ENCODE measurements at places on chromosomes 12 and 14.

DNA sequence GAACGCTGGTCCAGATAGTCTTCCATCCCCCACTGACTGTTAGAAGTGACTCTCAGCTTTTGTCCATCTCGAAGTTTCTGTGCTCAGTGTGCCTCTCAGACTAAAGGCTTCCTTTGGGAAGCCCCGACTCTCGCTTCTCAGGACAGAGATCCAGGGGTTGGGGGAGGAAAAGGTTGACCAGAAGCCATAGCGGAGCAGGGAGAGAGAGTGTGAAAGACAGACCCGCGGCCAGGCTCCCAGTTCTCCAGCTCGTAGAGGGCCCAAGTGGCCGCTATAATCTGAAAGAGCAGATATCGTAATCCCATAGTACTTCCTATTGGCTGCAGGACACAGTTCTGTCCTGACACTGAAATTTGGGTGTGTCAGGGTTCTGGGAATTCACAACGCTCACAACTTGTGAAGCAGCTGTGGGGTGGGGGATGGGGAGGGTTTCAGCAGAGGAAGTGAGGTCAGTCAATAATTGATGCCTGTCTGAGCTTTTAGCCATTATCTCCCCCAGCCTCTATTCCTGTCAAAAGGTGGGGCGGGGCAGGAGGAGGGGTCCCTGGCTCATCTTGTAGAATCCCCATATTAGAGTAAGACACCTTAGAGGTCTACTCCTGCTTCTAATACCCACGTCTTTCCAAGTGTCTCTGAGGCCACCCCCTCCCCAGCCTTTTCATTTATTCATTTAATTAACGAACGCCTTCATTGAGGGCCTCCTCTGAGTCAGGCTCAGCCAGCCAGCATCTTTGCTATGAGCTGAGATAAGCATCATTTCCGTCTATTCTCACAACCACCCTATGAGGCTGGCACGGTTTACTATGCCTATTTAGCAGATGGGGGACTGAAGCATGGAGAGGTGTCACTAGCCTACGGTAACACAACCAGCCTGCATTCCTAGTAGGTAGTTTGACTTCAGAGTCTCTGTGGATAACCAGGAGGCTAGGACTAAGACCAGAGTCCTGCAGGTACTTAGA is 1.6 kb upstream of the ACVRL1 start:
- no peak for DNase-seq

- DNase-seq: no peak
Observed at GRCh38 chr14:39015360-39015961, 87.6 kb downstream of the SEC23A start.

DNA sequence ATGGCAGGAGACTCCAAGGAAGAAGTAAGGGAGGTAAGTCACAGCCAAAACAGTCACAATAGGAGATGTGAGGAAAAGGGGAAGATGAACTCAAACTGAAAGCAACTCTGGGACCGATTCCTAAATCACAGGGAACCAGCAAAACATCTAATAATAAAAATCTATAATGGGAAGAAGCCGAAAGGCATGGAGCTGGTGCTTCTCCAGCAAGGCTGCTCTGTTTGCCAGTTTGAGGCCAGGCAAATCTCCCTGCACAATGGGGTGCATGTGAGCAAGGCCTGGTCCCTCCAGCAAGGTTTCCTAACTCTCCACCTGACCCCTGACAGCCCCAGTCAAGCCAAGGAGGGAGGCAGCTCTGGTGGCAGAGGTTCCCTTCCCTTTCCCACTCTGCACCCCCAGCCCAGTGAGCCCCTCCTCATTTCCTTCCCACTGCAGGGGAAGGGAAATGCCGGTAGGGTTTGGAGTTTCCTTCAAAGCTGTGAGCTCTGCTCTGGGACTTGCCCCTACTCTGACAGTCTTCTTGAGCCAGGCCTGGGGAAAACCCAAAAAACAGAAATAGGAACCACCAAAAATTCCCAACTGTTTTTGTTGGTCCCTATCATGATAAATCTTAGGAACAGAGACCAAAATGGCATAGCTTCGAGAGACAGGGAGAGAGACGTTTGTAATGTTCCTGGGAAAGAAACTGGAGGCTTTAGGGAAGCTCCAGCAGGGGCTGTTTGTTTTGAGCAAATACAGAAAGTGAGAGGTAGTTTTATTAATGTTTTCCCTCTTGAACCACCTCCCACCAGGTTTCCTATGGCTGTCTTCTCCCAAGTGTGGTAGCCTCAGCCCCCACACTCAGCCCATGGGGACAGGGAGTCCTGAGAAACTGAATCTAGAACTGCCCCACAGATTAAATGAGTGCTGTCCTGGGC is 34.6 kb downstream of the FMNL3 start:
- no peak for DNase-seq

DNA sequence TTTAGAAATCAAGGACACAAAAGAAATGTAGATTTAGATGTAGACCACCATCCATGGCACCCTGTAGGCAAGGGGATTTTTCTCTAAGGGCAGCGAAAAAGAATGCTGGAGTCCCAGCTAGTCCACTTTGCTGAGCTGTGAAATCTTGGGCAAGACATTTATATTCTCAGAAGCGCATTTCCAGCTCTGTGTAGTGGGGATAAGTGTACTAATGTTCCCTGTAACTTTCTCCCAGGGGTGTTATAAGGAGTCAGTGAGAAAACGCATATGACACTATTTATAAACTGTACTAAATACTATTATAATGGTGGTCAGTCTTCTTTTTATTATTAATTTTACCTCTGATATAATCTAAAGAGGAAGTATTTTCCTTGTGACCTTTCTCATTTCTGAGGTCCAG is 133.4 kb upstream of the FRMD6 start:
- DNase-seq: no peak

GRCh38 chr14:74488786-74489397 is 4.2 kb downstream of the NPC2 start:
- DNase-seq: no peak

DNA sequence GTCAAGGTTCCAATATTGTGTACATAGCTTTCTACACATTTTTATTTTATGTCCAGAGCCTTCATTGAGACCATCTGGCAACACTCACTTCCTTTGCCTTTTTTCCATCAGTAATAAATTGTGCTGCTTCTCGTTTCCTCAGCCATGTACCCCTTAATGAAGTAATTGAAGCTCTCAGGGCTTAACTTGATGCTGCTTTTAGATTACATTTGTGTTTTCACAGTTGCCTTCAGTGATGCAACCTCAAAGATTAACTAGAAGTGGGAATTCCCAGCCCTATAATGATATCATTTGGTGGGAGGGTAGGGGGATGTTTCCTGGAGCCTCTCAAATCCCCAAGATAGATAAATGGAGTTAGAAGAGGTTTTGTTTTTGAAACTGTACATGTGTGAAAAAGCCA is 80.2 kb upstream of the KRR1 start:
- no peak for DNase-seq

DNA sequence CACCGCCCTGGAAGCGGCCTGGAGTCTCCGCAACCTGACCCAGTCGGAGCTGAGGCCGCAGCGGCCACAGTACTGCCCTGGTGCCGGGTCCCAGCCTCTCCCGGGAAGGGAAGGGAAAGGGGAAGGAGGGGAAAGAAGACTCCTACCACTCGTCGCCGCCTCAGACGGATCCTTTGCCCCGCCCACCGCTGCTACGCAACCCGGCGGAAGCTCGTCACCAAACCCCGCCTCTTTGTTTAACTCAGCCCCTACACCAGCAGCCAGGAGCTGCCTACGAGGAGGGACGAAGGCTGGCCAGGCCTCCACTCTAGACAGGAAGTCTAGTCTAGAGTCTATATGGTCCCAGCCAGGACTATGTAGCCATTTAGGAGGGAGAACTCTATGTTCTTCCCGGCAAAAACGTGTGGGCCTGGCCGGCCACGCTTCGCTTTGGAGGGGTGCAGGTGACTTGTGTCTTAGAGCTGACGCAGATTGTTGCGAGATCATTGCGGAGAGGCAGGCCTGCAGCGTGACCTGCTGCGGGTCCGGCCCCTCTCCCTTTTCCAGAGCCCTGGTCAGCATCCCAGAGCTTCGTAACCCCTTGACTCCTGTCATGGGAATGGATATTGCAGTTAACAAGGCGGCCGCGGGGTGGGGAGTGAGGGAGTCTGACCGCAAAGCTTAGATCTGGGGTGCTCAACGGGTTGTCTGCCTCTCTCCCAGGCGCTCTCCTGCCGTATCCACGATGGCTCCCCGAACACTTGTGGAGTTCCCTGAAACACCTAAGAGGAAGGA is at the start of gene RNF41:
Gene RNF41 (minus strand): TSS at position 166 of the 774 bp plus-strand sequence. CDS start 7,875 bp downstream, outside the sequence.
- peak; percentile 85 for DNase-seq

DNA sequence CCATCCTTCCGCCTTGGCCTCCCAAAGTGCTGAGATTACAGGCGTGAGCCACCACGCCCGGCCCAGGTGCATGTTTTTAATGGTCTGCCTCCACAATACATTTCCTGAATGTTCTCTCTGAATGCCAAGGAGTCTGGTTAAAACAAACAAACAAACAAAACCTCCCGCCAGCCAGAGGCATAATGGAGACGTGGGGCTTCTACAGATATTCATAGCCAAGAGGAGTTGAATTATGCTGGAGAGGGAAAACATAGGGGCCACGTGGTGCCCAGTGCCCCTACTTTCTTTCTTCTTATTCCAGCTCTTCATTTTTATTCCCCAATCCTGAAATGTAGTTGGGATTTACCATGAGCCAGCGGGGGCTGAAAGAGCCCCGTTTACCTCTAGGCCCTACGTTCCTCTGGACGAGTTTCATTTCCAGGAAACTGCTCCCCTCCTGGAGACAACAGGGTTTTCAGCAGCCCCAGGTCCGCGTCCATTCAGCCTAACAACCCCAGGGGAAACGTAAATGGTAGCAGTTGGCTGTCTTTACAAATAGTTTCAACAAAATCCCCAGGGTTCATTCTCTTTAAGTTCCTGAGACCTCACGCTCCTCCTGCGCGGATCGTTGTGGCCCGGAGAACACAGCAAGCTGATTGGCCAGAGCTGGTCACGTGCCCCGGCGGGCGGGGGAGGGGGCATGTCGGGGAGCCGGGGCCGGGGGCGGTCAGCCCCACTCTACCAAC is 108.5 kb upstream of the ESRRB start:
- no peak for DNase-seq

GRCh38 chr14:97458661-97459579 is 661.7 kb downstream of the VRK1 start:
- DNase-seq: peak; percentile 70

GRCh38 chr12:12224240-12224940 is 42.5 kb downstream of the LRP6 start:
- DNase-seq: no peak

DNA sequence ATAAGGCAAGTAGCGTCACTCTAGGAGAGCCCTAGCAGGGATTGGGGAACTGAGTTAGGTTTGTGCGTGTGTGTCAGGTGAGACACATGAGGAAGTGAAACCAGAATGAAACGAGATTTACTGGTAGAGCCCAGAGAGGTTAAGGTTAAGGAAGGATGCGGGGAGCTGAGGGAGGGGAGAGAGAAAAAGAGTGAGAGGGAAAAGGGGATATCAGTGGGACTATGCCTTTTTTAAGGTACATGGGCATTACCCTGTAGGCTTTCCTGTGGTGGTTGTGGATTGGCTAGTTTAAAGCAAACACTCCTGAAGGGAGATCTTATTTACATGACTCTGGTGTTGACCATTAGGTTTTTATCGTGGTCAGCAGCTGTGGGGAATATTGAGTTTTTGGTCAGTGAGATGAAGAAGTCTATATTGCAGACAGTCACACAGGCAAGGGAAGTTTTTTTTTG is 13.9 kb downstream of the ZDHHC17 start:
- no peak for DNase-seq

- no peak for DNase-seq
Observed at GRCh38 chr12:24127919-24128721, 178.7 kb upstream of the SOX5 start.

GRCh38 chr12:53596920-53597363 is 29.2 kb downstream of the ATF7 start:
- no peak for DNase-seq

DNA sequence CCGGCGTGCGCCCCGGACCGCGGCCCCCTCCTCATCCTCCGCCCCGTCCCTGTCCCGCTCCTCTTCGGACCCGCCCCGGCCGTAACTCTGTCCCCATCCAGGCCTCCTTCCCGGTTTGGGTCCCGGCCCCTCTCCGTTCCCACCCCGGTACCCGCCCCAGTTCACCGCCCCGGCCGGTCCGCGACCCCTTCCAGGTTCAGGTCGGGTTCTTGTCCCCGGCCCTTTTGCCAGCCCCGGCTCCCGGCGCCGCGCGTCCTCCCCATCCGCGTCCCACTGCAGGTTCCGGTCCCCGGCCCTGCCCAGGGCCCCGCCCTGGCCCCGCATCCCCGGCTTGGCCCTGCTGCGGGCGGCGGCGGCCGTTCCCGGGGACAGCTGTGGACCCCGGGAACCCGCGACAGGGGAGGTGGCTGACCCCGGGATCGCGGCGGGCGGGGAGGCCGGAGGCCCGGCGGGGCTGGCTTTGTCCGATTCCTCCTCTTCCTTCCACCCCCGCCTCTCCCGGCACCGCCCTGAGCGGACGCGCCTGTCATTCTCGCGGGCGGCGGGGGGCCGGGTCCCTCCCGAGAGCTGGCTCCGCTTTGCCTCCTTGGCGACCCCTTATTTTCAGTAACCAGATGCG is 601 bp downstream of the KLC1 start:
- DNase-seq: peak; percentile 38

DNA sequence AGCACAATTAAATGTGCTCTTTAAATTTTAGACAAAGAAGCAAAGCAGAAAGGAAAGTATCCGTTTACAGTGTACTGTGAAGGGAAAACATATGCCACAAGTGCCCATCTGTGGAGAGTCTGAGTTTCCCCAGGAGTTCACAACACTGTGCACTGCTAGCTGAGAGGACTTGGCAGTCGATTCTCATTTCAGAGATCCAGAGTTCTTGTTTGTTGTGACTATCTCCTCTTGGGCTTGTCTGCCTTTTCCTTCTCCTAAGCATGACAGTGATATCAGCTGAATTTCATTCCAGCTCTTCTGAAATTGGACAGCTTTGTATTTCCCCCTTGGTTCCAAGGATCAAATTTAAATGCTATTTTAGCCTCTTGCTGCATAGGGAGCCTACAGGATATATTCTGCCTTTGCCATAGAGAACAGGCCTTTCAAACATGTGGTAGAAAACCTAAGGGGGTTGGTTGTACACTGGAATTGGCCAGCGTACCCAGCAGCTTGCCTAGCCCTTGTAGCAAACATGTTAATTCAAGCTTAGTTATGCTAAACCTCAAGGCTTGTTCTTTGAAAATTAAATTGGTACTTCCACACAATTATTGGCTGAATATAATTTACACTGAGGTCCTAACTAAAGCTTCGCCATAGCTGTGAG is 259.2 kb upstream of the NOVA1 start:
- no peak for DNase-seq

DNA sequence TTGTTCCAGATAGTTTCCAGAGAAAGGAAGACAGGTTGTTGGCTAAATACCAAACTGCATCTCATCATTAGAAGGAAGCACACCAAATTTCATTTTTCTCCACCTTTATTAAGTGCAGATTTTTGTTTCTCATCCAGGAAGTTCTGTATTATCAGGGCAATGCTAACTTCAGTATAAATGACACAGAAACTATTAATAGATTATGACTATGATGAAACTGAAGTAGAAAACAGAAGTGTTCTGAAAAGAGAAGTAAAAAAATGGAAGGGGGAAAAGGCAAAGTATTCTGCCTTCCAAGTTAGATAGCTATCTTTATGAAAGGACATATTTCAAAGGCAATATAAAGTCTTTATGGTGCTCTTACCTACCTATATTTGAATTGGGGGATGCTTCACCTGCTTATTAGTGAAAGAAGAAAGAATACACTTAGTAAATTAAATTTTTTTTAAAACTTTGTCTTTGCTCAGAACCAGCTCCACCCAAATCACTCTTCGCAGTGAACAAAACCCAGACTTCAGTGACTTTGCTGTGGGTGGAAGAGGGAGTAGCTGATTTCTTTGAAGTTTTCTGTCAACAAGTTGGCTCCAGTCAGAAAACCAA is 223.9 kb downstream of the PTPRO start:
- DNase-seq: no peak

Measured in NK-92 treated with Interleukin-12 subunit alpha and Interleukin-12 subunit beta, amount 100 ng/mL, for 24 hours (cell line).